SK-N-MC (cell line): ENCODE measurements at places on chromosomes 5 and 9.

GRCh38 chr5:143182901-143183820 lies 220.3 kb downstream of the NR3C1 start:
- DNase-seq, result no peak

- no peak for DNase-seq
These were observed 159.1 kb upstream of the IRX2 start for GRCh38 chr5:2910401-2911175.

GRCh38 chr9:75636427-75637045 lies 253.9 kb upstream of the PCSK5 start:
- no peak for DNase-seq

GRCh38 chr9:8718121-8718725 lies 918.6 kb upstream of the DMAC1 start:
- DNase-seq, result no peak

DNA sequence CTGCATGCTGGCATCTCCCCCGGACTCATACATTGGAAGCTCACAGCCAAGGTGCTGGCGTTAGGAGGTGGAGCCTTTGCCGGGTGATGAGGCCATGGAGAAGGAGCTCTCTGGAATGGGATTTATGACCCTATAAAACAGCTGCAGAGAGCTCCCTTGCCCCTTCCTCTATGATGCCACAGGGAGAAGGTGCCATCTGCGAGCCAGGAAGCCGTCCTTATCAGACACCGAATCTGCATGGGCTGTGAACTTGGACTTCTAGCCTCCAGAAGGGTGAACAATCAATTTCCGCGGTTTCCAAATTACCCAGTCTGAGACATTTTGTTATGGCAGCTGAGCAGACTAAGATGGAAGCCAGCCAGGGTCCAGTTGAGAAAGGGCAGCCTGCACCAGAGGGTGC lies 381.2 kb upstream of the IRX1 start:
- DNase-seq, result no peak

GRCh38 chr5:9713356-9713755 lies 83.2 kb upstream of the TAS2R1 start:
- no peak for DNase-seq

DNA sequence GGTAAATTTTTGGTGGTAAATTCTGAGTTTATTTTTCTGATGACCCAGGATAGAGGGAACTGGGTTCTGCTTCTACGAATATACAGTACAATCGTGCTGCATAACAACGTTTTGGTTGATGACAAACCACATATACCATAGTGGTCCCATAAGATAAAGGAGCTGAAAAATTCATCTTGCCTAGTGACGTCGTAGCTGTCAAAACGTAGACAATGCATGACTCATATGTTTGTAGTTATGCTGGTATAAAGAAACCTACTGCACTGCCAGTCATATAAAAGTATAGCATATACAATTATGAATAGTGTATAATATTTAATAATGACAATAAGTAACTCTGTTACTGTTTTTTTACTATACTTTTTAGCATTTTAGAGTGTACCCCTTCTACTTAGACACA lies 244.0 kb downstream of the GAS1 start:
- DNase-seq, result no peak

- no peak for DNase-seq
These were observed 33.7 kb downstream of the LHX2 start for GRCh38 chr9:124045076-124045829.

GRCh38 chr9:34413231-34413852 lies 36.6 kb upstream of the MYORG start:
- no peak for DNase-seq

DNA sequence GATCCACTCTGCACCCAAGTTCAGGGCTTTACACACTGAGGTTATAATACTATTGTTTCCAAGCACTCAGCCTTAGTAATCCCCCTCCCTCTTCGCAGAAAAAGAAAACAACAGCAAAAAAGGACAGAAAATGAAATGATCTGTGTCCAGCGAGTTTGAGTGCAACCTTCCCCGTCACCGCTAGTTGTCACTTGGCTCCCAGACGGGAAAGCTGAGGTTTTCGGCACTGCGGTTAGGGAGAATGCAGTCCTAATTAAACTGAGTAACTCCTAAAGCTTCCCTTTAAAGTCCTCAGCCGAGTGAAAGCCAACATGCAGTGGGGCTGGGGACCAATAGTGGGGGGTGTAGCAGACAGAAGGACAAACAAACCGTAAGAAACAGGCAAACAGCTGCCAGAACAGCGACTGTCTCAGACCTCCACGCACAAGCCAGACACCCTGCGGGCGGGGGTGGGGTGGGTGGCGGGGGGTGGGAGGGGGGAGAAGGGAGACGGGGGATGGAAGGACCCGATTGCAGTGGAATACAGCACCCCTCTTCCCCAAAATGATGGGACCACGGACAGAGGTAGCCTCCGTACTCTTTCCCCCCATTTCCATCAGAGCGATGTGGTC lies 680 bp downstream of the GLRA1 start:
- no peak for DNase-seq

DNA sequence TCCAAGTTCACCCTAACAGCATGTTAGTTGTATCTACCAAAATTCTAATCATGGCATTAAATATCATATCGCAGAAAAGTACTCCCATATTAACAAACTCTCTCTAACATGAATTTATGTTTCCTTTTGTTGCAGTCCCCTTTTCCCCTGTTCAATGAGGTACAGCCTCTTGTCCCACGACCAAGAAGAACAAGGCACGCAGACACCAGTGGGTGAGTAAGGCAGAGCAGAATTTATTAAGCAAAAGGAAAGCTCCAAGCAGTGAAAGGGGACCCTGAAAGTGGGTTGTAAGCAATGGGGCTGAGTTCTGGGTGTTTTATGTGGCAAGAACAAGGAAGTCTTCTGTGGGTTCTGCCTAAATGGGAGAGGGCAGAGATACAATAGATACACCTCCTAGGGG lies 183.5 kb downstream of the LURAP1L start:
- no peak for DNase-seq

DNA sequence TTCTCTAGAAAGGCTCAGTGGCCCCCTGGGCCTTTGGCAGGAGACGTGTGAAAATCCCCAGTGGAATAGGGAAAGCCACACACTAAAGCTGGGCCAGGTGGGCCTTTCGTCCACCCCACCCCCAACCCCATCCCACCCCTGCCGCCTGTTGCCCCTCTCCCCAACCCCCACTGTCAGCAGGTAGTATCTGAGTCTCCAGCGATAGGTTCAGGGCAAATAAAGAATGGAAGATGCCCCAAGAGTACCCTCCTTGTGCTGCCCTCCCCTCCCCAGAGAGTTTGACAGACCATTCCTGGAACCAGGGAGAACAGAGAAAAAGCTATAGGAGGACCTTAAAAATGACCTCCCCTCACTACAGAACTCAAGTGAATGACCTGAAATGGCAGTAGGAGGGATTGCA lies 36.7 kb upstream of the UBE2D2 start:
- DNase-seq, result no peak

DNA sequence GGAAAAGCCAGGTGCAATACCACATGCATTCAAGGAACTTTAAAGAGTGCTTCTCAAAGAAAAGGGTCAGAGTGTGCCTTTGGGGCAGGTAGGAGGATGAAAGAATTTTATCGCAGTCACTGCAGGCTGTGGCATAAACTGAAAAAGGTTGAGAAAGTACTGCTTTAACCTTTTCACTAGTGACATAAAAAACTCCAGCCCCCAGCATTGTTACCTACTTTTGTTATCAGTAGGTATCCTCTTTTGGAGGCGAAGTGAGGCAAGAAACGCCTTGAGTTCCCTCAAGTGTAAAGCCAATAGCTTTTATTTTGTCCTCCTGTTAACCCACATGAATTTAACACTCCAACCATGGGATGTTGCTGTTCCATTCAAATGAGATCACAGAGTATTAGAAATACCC lies 64.7 kb upstream of the CHD1 start:
- DNase-seq, result no peak

DNA sequence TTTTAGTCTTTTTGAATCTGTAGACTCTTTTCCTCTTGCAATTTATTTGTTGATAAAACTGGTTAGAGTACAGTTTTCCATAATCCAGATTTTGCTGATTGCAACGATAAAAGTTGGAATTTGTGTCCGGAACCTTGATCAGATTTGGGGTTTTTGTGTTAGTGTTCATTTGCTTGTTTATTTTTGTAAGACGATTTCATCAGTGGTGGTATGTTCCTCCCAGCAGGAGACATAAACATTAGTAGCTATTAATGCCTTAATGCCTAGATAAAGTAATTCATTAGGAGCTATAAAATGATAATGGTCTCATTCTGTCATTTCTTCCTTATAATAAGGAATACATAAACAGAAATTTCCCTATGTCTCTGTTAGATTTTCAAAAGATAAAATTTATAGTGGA lies 21.3 kb downstream of the RPS6 start:
- DNase-seq, result no peak

DNA sequence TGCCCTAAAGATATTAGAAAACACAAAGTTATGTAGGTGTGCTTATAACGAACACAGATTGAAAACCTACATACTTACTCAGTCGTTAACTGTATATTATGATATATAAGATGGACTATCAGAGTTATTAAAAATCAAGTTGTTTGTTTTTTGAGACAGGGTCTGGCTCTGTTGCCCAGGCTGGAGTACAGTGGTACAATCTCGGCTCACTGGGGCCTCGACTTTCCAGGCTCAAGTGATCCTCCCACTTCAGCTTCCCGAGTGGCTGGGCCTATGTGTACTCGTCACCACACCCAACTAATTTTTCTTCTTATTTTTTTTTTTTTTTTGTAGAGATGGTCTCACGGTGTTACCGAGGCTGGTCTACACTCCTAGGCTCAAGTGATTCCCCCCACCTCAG lies 158.3 kb downstream of the TSSK1B start:
- no peak for DNase-seq

DNA sequence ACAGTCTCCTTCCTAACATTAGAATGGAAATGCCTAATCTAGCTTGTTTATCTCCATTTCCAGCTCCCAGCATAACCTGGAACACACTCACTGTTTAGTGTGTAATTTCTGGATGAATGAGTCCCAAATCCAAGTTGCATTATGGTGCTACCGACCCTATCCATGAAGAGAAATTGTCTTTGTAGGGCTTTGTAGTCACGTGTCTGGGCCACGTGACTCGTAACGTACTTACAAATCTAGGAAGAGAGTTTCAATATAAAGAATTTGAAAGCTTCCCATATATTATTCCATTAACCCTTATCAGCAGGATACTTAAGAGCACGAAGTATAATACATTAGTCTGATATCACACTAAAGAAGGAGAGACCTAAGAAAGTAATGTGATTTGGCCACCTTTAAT lies 28.2 kb downstream of the PLCXD3 start:
- DNase-seq, result no peak

DNA sequence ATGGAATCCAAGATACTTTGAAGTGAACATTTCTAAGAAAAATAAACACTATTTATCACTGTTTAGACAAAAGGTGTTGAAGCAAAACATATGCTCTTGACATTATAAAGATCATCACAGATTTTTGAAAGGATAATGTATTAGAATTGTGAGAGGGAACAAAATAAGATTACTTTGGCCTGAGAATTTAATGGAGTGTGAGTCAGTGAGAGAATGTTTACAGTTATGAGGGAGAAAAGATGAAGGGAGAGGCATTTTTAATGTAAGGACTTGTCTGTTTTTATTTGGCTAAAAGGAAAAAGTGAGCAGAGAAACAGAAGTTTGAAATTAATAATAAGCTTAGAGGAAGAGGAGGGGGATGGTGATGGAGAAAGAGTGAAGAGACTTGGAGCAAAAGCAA lies 1010.1 kb downstream of the EFNA5 start:
- DNase-seq, result no peak

DNA sequence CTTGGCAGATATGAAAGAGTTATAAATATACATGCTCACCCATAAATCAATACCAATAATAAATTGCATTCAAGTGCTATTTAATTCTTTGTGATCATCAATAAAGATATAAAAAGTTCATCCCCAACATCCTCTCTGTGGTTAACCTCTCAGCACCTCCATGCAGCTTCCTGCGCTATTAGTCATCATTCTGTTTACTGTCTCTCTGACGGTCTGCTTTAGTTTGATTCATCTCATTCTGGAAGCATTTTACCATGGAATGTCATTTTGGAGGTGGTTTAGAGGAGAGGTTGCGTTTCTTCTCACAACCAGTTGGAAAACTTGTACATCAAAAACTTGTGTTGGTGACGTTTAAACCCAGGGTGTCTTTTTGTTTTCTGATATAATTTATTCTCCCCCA lies 486.6 kb downstream of the BRINP1 start:
- no peak for DNase-seq

DNA sequence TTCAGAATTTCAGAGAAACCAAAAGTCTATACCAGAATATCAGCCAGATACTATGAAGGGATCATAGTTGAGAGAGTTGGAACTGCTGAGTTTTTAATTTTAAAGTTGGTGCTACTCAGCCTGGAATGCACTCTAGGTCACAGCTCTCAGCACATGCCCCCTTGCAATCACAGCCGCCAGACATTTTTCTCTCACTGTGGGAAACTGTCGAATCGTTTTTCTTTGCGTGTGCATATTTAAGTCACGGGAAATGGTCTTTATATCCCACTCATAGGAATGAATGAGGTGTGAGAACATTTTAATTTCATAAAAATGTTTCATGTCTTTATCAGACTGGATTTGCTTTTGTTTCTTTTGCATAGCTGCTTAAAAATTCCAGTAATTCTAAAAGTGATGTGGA lies 12.2 kb upstream of the SPDL1 start:
- DNase-seq, result no peak

- no peak for DNase-seq
These were observed 86.9 kb downstream of the GNAQ start for GRCh38 chr9:77944556-77945243.

DNA sequence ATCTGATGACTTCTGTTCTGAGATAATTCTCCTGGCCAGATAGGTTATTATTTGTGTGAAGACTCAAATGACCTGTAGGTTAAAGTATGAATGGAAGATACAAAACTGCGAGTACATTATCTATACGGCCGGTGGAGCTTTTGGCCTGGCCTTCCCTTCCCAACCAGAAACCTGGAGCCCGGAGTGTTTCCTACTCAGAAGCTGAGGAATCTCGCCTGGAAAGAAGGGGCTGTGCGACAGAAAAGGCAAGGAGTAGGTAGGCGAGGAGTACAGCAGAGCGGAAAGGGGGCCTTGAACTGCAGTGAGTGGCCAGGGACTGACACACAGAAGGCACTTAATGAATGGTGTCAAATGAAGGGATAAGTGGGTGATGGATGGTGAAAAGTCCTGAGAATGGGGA lies 34.6 kb downstream of the ANGPTL2 start:
- DNase-seq, result no peak

DNA sequence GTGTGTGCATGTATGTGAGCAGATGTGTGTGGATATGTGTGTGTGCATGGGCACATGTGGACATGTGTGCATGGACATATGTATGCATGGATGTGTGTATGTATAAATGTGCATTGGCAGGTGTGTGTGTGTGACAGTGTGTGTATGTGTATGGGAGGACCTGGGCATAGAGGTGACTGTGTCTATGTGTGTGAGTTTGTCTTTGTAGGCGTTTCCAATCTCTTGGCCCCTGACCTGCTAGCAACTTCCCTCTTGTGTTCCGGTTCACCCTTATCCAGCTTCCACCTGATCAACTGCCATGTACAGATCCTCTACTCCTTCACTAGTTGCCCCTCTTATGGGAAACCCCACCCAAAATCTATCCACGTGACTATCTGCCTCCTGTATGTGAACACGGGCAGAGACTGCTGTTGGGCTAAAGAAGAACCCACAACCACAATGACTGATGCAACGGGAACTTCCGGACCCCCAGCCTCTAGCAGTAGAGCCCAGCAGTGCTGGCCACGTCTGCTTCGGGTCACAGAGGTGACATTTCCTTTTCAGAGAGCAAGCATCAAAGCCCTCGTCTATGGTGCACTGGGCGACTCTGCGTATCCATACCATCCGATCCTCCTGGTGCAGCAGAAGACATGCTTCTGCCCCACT lies 24.9 kb upstream of the GADD45G start:
- no peak for DNase-seq

GRCh38 chr5:16321284-16321683 lies 141.7 kb upstream of the MARCHF11 start:
- DNase-seq, result no peak
